ENCODE measurements at places on chromosomes 2 and 18.

GRCh38 chr2:71711133-71711855, 257.9 kb downstream of the DYSF start:
- no peak for DNase-seq

GRCh38 chr2:96912346-96913116, 42.7 kb upstream of the SEMA4C start:
- no peak for DNase-seq

- DNase-seq = no peak
Measured at GRCh38 chr2:15939854-15940660, at the start of gene MYCN. TSS of gene MYCN (plus strand) at chr2:15940550. CDS start at chr2:15942065, 1,515 bp downstream.

- no peak for DNase-seq
Measured at GRCh38 chr2:55441280-55441892, 21.7 kb upstream of the CCDC88A start.

- DNase-seq = no peak
Measured at GRCh38 chr2:216073773-216074172, 7.8 kb downstream of the PECR start.

DNA sequence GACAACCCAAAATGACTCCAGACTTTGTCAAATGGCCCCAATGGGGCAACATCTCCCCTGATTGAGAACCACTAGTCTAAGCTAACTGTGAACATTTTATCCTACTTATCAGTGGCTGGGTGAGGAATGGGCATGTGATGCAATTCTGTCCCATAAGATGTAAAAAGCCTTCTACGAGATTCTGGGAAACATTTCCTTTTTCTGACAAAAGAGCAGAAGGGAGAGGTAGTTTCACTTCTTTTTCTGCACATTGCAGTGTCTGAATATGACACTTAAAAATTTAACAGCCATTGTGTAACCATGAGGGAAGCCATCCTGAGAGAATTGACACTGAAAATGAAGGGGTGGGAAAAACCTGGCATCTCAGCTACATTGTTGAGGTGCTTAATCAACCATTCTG, 17.3 kb upstream of the MARCHF4 start:
- DNase-seq = no peak

GRCh38 chr2:144415386-144415785, 104.5 kb downstream of the ZEB2 start:
- no peak for DNase-seq

GRCh38 chr2:231710799-231711676, 2.7 kb downstream of the PTMA start:
- DNase-seq = no peak

GRCh38 chr2:185417111-185417510, 321.5 kb upstream of the FSIP2 start:
- no peak for DNase-seq

GRCh38 chr2:96866986-96867755, 2.7 kb downstream of the SEMA4C start:
- no peak for DNase-seq

Measured in stimulated activated CD8-positive, alpha-beta memory T cell treated with anti-CD3 and anti-CD28 coated beads, Interleukin-7, amount 100 ng/mL, for 1 hour (primary cell).